ENCODE measurements at places on chromosomes 3 and 15. TPM values are rescaled to one million over a fixed set of nuclear protein-coding genes. Genes with fewer than 3 reads are reported as not detected.
A peak's percentile ranks its signal among the peaks of the same experiment; 100 is the strongest.

GOLGA8T gene
- not detected for total RNA-seq

DNA sequence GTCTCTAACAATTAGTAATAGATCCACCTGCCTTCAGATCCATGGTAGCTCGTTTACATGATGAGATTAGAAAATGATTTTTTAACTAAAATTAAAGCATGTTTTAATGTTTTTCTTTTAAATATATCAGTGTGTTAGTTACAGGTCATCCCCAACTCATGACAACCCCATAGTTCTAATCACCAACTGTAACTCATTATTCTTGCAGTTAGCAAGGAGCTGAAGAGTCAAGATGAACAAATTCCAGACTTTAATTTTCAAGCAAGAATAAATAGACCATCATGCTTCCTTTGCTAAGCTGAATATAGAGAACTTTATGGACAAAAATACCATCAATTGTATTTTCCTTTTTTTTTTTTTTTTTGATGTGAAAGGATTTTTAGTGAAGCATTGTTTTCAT lies 101.1 kb downstream of the TOP2B start:
- no peak overlapping the region for H3K27ac ChIP-seq
- no peak overlapping the region for H3K4me3 ChIP-seq
- H3K27me3 ChIP-seq = no peaks in the 10 kb centered on the region
- H3K4me1 ChIP-seq = peaks cover 4% of the 10 kb centered on the region
- H3K36me3 ChIP-seq = peaks cover 3% of the 10 kb centered on the region
- DNase-seq = no peak

DNA sequence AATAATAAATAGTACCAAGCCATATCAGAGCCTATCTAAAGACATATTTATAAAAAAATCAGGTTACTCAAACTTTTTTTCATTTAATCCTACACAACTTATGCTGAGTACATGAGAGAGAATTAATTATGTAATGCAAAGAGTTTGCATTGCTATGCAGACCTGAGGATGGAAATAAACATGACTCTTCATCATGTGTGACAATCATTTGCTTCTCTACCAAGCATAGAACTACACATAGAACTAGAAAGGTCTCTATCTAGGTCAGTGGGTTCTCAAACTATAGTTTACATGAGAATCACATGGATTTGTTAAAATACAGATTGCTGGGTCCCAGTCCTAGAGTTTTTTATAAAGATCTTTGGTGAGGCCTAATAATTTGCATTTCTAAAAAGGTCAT lies 86.8 kb downstream of the GBE1 start:
- DNase-seq = no peak
- no peaks in the 10 kb centered on the region for H3K36me3 ChIP-seq
- no peaks in the 10 kb centered on the region for H3K27me3 ChIP-seq

DNA sequence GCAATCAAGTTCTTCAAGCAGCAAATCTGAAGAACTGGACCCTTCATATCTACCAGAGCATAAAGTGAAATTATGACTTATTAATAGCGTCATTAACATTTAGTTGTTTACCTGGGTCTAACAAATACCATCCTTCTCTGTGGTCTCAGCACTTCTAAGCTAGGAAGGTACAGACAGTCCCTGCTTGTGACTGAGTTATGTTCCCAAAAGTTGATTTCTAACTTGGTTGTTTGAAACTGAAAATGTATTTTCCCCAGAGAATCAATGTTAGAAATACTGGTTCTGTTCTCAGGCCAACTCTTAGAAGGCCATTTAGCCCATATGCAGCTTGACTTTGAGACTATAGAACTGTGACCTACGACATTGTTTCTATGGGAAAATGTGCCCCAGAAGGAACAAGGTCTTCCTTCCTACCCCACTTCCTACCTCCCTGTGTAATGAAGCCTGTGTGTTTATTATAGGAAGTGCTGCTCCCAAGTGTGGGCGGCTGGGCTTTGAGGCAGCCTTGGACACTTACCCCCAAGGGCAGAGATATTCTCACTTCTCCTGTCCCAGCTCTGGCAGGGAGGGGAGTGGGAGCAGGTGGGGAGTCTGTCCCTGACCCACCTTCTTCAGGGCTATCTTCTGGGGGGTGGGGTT lies 12.2 kb upstream of the MAPK6 start:
- DNase-seq = no peak
- H3K4me3 ChIP-seq = no peak overlapping the region
- H3K4me1 ChIP-seq = peaks cover 6% of the 10 kb centered on the region
- H3K27ac ChIP-seq = no peak overlapping the region
- no peaks in the 10 kb centered on the region for H3K27me3 ChIP-seq
- H3K36me3 ChIP-seq = no peaks in the 10 kb centered on the region

- no peaks in the 10 kb centered on the region for H3K36me3 ChIP-seq
- DNase-seq = no peak
- H3K4me1 ChIP-seq = no peaks in the 10 kb centered on the region
- H3K4me3 ChIP-seq = no peak overlapping the region
- no peaks in the 10 kb centered on the region for H3K27me3 ChIP-seq
- no peak overlapping the region for H3K27ac ChIP-seq
These were observed 27.2 kb downstream of the VGLL4 start for GRCh38 chr3:11616551-11616950.

- H3K27ac ChIP-seq = peak overlapping the region; percentile 82
- no peaks in the 10 kb centered on the region for H3K36me3 ChIP-seq
- no peaks in the 10 kb centered on the region for H3K27me3 ChIP-seq
- no peak for DNase-seq
- H3K4me1 ChIP-seq = peaks cover 21% of the 10 kb centered on the region
These were observed 11.5 kb downstream of the KBTBD13 start for GRCh38 chr15:65087873-65088642.
